ENCODE measurements at places on chromosomes 5 and 9. TPM values are rescaled to one million over a fixed set of nuclear protein-coding genes. Genes with fewer than 3 reads are reported as not detected.

The EIF4E1B gene
- total RNA-seq, result not detected

DNA sequence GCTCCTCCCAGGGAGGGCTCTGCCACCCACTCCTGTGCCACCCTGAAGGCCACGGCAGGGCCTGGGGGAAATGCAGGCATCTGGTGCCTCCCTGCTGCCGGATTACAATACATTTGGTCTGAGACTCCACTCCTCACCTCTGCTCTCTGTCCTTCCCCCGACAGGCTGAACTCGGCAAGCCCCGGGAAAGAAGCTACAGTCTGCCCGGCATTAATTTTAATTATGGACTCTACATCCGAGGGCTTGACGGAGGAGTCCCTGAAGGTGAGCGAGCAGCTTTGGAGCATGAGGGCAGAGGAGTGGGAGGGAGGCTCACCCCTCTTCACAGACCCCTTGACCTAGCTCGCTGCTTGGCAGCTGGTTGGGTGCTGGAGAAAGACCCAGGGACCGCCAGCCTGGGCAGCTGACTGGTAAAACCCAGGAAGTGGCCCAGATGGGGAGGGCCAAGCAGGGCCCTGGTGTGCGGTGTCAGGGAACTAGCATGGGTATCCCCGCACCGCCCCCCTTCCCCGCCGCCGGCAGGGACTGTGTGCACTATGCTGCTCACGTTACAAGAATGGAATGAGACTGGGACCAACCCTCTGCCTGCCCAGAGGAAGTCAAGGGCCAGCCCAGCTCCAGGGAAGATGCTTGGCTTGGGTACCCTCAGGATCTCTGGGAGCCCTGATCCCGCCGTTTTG is 83.7 kb upstream of the BARHL1 start:
- DNase-seq, result no peak

The CBY3 gene
- 1.1 TPM for total RNA-seq

DNA sequence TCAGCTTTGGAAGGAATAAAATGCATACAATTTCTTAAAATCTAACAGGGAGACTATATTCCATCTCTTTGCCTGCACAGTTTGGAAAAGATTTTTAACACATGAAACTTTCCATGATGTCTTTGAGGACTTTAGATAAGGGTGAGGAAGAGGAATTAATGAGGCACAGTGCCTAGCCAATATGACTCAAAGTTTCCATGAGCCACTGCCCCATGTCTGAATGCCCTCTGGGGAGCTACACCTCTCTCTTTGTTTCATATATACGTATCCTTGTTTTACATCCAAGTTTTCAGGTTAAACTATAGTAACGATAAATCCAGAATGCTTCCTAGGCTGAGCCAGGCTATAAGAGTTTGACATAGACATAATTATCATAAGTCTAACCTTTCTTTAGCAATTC is 349.3 kb upstream of the TLE4 start:
- no peak for DNase-seq

- no peak for DNase-seq
Observed at GRCh38 chr5:175246889-175247520, 197.0 kb downstream of the DRD1 start.

DNA sequence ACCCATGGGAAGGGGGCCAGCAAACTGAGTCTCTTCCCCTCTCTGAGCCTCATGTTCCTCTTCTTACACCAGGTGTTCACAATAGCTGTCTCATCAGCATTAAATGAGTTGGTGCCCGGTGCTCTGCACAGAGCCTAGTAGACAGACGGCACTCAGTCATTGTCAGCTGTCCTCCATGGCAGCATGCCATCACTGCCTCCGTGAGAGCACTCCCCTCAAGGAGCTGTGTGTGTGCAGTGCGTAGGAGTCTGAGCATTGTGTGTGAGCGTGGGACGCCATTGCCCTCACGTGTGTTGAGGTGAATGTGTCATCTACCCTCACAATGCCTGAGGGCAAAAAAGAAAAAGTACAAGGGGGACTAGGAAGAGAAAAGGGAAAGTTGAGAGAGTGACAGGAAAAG is 536.5 kb downstream of the CDK5RAP2 start:
- DNase-seq, result no peak

- no peak for DNase-seq
Observed at GRCh38 chr9:81456431-81457006, 232.8 kb downstream of the TLE1 start.

- DNase-seq, result no peak
Observed at GRCh38 chr9:224026-224425, 9.4 kb downstream of the DOCK8 start.

The IQGAP2 gene
- 30.3 TPM for total RNA-seq

The OR2Y1 gene
- total RNA-seq, result not detected

- no peak for DNase-seq
Observed at GRCh38 chr5:7663808-7664207, 187.1 kb downstream of the CFAP90 start.

- no peak for DNase-seq
Observed at GRCh38 chr5:91430949-91431348, 47.8 kb upstream of the ARRDC3 start.

GRCh38 chr5:111635916-111636570 is 121.0 kb downstream of the NREP start:
- DNase-seq, result no peak

- no peak for DNase-seq
Observed at GRCh38 chr5:72231991-72232703, 87.9 kb downstream of the MRPS27 start.

The SYK gene
- total RNA-seq, result 0.48 TPM

The PTPRD gene
- total RNA-seq, result 0.16 TPM

DNA sequence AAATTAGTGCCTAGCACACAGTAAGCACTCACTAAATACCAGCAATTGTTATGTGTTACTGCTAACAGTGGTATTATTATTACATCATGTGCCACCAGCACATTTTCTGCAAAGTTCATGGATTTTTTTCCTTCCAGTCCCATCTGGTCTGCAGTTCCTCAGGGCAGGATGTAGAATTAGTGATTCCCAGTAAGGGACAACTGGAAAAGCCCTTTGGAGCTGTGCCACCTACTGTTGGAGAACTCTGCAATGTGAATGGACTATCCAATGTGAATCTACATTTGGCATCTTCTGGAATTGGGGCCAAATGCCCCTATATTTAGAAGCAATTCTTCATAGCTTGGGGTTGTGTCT is 154.0 kb downstream of the CDH6 start:
- no peak for DNase-seq

DNA sequence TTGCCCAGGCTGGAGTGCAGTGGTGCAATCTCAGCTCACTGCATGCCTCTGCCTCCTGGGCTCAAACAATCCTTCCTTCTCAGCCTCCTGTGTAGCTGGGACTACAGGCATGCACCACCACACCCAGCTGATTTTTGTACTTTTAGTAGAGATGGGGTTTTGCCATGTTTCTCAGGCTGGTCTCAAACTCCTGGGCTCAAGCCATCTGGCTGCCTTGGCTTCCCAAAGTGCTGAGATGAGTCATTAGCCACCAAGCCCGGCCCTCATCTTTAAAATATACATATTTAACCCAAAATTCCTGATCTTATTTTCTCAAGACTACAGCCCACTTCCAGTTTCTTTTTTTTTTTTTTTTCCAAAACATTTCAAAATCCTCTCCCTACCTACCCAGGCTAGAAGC is 31.7 kb upstream of the MINAR2 start:
- no peak for DNase-seq

DNA sequence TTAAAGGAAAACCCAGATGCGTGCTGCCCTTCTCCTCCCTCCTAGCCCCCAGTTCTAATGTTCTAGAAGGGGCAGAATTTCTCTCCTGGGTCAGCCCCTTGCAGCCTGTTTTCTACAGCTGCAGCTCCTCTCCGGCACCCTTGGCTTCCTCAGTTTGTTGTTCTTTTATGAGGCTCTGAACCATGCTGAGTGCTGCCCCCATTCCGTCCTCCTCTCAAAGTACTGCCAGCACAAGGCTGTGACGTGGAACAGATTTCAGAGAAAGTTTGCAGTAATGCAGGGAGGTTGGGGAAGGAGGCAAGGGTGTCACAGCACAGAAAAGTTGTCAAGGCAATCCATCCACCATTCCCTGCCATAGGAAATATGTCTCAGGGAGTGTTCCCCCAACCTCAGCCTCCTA is 63.3 kb downstream of the RGS3 start:
- DNase-seq, result no peak

- no peak for DNase-seq
Observed at GRCh38 chr9:5529683-5530221, 19.4 kb downstream of the PDCD1LG2 start.

DNA sequence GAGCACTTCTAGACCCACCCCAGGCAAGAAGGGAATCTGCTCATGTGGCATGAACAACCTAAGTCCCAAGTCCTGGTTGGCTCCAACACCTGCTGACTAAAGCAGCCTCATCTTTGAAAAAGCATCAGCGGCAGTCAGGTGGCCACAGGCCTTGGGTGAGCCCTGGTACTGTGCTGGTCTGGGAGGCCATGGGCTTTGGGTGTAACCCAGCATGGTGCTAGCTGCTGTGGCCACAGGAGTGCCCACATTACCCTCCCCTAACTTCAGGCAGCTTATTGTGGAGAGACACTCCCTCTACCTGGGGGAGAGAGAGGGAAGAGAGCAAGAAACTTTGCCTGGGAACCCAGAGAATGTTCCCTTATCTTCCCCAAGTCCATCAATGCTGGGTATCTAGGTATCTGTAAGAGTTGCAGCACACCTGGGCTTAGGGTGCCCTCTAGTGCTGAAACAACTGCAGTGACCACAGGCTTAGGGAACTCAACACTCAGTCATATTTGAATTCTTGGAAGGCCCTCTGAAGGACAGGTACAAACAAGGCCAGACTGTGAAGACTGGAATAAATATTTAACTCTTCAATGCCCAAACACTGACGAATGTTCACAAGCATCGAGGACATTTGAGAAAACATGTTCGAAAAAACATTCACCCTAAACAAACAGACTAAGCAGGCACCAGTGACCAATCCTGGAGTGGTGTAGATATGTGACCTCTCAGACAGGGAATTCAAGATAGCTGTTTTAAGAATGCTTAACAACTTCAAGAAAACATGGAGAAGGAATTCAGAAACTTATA is 69.9 kb upstream of the OR2K2 start:
- DNase-seq, result no peak

The DBN1 gene
- 106 TPM for total RNA-seq

- no peak for DNase-seq
Observed at GRCh38 chr9:15417626-15418025, 5.0 kb upstream of the SNAPC3 start.

All from activated naive CD8-positive, alpha-beta T cell treated with anti-CD3 and anti-CD28 coated beads for 36 hours (primary cell).